ENCODE measurements at places on chromosomes 7 and 10.

- H3K36me3 ChIP-seq: peaks cover 6% of the 10 kb centered on the region
- DNase-seq: peak; percentile 94
- peaks cover 27% of the 10 kb centered on the region for H3K4me1 ChIP-seq
- no peaks in the 10 kb centered on the region for H3K27me3 ChIP-seq
- H3K27ac ChIP-seq: no peak overlapping the region
- no peak overlapping the region for H3K4me3 ChIP-seq
These were observed 13.7 kb downstream of the RPS24 start for GRCh38 chr10:78047314-78047891.

- H3K27me3 ChIP-seq: no peaks in the 10 kb centered on the region
- peaks cover 9% of the 10 kb centered on the region for H3K4me1 ChIP-seq
- peaks cover 7% of the 10 kb centered on the region for H3K36me3 ChIP-seq
- no peak overlapping the region for H3K4me3 ChIP-seq
- no peak for DNase-seq
These were observed 21.2 kb downstream of the CYP17A1 start for GRCh38 chr10:102815790-102816549.

GRCh38 chr10:101030496-101031127, 317 bp downstream of the PDZD7 start:
- no peak overlapping the region for H3K27ac ChIP-seq
- H3K4me1 ChIP-seq: peaks cover 10% of the 10 kb centered on the region
- H3K27me3 ChIP-seq: peaks cover 6% of the 10 kb centered on the region
- no peaks in the 10 kb centered on the region for H3K36me3 ChIP-seq
- DNase-seq: no peak

- H3K36me3 ChIP-seq: peaks cover 13% of the 10 kb centered on the region
- H3K27ac ChIP-seq: peak overlapping the region; percentile 90
- DNase-seq: peak; percentile 29
- H3K4me1 ChIP-seq: peaks cover 43% of the 10 kb centered on the region
- H3K4me3 ChIP-seq: peak overlapping the region; percentile 95
- no peaks in the 10 kb centered on the region for H3K27me3 ChIP-seq
These were observed 557 bp downstream of the BAG3 start for GRCh38 chr10:119651514-119652360.

- H3K27ac ChIP-seq: peak overlapping the region; percentile 72
- peak; percentile 11 for DNase-seq
- no peaks in the 10 kb centered on the region for H3K36me3 ChIP-seq
- H3K4me1 ChIP-seq: peaks cover 5% of the 10 kb centered on the region
- peaks cover 40% of the 10 kb centered on the region for H3K27me3 ChIP-seq
These were observed 9.8 kb upstream of the GRB10 start for GRCh38 chr7:50792342-50793119.

Measured in activated CD8-positive, alpha-beta T cell treated with anti-CD3 and anti-CD28 coated beads for 36 hours (primary cell).